Astrocyte (in vitro differentiated cells and primary cell): ENCODE measurements at places on chromosomes 5 and 9. TPM values are rescaled to one million over a fixed set of nuclear protein-coding genes. Genes with fewer than 3 reads are reported as not detected.

The PCDHB3 gene
- 3.6 and 3.9 TPM in 2 replicates for total RNA-seq

GRCh38 chr9:73148447-73148937, 3.2 kb upstream of the ANXA1 start:
- H3K36me3 ChIP-seq: no peaks in the 10 kb centered on the region
- peak overlapping the region; percentile 86 for H3K27ac ChIP-seq
- peaks cover 34% of the 10 kb centered on the region for H3K4me1 ChIP-seq

- no peaks in the 10 kb centered on the region for H3K27me3 ChIP-seq
- H3K27ac ChIP-seq: no peak overlapping the region
- no peak overlapping the region for H3K4me3 ChIP-seq
- DNase-seq: no peak
- no peaks in the 10 kb centered on the region for H3K36me3 ChIP-seq
Measured at GRCh38 chr5:119338326-119338946, 17.4 kb upstream of the TNFAIP8 start.

The CDKN2A gene
- 71.6 and 81.4 TPM in 2 replicates for total RNA-seq

DNA sequence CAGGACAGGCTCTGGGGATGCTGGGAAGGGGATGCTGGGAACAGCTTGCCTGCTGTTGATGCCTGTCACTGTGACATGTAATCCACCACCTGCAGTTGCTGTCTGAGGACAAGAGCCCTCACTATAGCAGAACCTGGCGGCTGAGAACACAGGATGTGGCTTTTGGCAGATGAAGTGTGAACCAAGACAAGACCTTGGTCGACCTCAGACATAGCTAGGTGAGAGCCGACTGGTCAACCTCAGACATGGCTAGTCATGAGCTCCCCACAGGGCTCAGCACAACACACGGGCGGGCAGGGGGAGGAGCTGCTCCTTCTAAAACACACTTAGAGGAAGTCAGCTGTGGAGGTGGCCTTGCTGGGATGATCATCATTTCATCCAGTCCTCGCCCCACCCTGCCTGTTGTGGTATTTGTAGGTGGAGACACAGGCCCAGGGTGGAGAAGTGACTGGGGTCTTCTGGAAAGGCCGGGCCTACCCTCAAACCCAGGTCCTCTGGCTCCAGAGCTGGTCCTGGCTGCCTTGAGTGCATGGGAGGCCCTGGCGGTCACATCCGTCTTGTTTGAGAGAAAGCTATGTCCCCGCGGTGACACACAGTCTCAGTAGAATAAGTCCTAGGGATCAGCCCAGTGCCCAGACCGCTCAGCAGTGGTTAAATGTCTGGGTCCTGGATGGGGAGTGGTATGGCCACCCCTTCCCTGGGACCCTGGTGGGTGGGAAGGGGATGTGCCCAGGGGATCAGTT, 6.1 kb downstream of the SUSD3 start:
- H3K27me3 ChIP-seq: peaks cover 2% of the 10 kb centered on the region
- H3K4me1 ChIP-seq: peaks cover 7% of the 10 kb centered on the region
- no peak overlapping the region for H3K4me3 ChIP-seq

- peaks cover 2% of the 10 kb centered on the region for H3K27me3 ChIP-seq
- no peaks in the 10 kb centered on the region for H3K4me1 ChIP-seq
- H3K36me3 ChIP-seq: no peaks in the 10 kb centered on the region
- DNase-seq: no peak
- H3K4me3 ChIP-seq: no peak overlapping the region
Measured at GRCh38 chr5:148620696-148621095, 33.6 kb downstream of the HTR4 start.

GRCh38 chr9:97954550-97954989, 16.6 kb upstream of the HEMGN start:
- peaks cover 12% of the 10 kb centered on the region for H3K27me3 ChIP-seq
- no peaks in the 10 kb centered on the region for H3K36me3 ChIP-seq
- no peak overlapping the region for H3K27ac ChIP-seq
- no peaks in the 10 kb centered on the region for H3K4me1 ChIP-seq
- DNase-seq: peak; percentile 3
- H3K4me3 ChIP-seq: no peak overlapping the region
